DMS79 treated with DMSO at 0.1 percent for 48 hours (cell line): ENCODE measurements at places on chromosomes 1 and 21.

DNA sequence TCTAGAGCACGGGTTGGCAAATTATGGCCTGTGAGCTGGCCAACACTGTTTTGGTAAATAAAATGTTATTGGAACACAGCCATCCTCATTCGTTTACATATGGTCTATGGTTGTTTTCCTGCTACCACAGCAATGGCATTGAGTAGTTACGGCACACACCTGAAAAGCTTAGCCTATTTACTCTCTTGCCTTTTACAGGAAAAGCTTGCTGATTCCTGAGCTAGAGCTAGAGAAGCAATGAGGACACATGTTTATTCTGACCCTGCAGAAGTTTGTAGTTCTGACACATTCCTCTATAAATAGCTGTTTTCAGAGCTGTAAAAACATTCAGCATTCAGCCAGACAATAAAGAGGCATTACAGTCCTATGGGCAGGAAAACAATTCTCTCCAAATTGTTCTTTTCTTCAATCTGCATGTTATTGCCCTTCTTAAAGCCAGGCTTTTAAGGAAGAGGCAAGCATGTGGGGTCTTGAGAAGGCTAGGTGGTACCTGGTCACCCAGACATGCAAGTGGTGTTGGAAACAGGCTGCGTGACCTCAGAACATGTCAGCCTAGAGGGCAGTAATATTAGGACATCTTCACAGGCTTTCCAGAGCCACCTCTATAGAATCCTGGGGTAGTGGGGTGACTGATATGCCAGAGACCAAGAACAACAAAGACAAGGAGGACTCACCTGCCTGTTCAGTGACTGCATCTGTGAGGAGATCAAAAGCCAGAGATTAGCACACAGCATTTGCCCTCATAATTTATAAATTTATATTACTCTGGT lies 1.6 kb downstream of the FCRL2 start:
- DNase-seq, result no peak

DNA sequence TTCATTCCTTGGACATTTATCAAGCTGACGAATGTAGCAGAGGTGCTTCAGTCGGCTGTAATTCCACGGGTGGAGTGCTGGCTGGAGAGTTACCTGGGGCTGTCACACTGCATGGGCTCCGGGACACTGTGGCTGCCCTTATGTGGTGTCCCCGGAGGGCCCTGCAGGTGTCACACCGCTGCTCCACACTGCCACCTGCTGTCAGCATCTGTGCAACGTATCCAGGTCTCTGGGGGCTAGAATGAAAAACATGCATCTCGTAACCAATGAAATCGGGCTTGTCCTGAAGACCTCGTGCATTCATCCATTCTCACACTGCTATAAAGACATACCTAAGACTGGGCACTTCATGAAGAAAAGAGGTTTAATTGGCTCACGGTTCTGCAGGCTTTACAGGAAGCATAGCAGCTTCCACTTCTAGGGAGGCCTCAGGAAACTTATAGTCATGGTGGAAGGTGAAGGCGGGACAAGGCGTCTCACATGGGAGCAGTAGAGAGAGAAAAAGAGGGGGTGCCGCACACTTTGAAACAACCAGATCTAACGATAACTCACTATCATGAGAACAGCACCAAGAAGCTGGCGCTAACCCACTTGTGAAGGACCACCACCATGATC lies 46.7 kb upstream of the PCBP3 start:
- DNase-seq, result peak; percentile 54

GRCh38 chr1:34156739-34157138 lies 8.3 kb downstream of the CSMD2 start:
- DNase-seq, result no peak

DNA sequence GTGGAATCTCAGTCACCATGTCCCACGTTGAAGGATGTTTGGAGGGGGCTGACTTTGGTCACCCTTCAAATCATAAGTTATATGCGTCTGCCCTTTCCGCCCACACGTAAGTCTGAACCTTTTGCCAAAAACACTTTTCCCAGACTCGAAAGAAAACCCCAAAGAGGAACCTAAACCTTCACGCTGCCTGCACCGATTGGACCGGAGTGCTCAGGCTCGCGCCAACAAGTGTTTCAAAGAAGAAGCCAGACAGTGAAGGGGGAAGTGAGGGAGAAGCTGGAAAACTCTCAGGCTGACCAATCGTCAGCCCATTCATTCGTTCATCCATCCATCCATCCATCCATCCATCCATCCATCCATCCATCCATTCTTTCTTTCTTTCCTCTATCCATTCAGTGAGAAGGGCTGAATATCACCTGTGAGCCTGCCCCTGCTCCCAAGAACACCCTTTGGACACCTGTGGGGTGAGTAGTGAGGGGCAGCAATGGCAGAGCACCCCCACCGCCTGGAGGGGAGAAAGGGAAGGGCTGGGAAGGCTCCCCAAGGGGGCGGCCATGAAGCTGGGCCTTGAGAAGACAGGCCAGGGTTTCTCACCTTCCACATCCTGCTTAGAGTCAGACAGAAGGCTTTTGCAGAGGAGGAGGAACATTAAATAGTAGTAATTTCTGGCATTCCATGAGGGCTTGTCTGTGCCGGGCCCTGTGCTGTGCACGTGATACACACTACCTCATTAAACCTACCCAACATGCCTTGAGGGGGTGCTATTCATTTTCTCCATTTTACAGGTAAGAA lies 27.1 kb upstream of the RUNX3 start:
- no peak for DNase-seq

- no peak for DNase-seq
These were observed 45.1 kb downstream of the RRAGC start for GRCh38 chr1:38814444-38814983.
